Caki2 (cell line): ENCODE measurements at places on chromosomes 5 and 9. TPM values are rescaled to one million over a fixed set of nuclear protein-coding genes. Genes with fewer than 3 reads are reported as not detected.

DNA sequence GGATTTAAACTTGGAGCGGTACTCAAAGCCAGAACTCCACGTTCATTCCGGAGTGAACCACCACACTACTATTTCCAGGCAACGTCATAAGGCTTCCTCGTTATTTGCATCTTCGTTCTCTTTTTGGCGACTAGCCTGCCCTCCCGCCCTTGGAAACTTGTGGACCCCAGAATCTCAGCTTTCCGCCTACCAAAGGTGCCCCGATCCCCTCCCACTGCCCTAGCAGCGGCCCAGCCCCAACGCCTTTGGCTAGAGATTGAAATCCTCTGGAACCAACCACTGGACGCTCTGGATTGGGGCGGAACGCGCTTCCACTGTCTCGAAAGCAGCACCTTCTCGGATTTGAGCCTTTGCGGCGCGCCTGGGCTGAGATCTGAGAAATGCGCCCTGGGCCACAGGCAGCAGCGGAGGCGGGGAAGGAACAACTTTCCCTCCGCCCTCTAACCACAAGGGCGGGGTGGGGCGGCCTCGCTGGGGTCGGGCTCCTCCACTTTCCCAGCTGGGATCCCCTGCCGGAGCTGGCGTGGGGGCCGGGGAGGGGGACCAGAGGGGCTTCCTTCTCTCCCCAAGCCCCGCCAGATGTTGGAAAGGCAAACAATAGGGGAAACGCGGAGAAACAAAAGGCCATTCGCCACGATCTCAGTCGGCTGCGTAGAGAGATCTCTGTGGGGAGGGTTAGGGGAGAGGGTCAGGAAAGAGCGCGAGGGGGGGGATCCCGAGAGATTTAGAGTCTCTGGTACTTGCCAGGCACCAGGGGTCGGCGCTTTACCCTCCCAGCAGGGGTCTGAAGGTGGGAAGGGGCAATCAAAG, 1.3 kb downstream of the MOB3B start:
- DNase-seq, result no peak

DNA sequence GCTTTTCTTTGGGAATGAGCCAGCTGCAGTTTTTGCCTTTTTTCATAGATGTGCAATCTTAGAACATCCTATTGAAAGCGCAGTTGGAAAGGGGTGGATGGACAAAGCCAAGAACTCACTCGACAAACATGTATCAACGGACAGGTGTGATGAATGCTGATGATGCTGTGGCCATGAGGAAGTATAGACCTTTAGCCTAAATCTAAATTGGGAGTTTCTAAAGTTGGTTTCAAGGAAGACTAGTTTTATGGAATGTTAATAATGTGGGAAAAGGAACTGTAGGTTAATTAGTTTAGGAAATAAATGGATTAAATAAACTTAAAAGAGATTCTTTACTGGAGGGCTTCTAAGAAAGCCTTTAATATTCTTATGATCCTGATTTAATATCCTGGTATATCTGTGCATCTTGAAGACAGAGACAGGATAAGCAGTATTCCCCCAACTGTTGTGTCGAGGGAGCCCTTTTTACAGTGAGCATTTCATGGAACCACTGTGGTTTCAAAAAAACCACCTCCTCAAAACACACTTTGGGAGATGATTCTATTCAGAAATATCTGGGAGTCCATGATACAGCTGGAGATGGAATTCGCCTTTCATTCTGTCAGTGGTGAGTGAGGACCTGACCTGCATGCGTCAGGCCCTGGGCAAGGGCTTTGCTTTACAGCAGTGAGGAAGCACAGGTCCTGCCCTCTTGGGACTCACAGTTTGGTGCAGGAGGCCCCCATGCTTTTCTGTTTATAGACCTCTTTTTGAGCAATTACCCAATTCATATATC, 82.6 kb downstream of the AOPEP start:
- DNase-seq, result peak; percentile 25

Gene GHR
- total RNA-seq, result not detected in 2 replicates

Gene CCDC192
- total RNA-seq, result not detected in 2 replicates

Gene MED22
- total RNA-seq, result 25.3 and 62.5 TPM in 2 replicates

DNA sequence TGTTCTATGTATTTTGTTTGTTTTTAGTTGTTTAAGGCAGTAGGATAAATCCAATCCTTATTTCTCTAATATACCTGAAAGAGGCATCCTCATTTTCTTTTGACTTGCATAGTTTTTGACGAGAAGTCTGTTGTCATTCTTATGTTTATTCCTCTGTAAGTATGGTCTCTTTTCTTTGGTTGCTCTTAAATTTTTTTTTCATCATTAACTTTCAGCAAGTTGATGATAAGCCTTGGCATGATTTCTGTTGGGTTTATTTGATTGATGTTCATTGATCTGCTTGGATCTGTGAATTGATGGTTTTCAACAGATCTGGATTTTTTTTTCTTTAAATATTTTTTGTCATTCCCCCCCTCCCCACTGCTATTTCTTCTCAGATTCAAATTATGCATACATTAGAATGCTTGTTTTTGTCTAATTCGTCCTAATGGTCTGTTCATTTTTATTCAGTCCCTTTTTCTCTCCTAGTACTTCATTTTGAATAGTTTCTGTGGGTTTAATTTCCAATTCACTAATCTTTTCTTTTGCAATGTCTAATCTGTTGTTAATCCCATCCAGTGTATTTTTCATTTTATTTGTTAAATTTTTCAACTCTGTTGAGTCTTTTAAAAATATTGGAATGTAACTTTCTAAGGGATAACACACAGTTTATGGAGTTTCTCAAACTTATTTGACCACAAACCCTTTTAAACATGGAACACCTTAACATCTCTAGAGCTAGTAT, 495.9 kb downstream of the CSNK1G3 start:
- DNase-seq, result peak; percentile 13

DNA sequence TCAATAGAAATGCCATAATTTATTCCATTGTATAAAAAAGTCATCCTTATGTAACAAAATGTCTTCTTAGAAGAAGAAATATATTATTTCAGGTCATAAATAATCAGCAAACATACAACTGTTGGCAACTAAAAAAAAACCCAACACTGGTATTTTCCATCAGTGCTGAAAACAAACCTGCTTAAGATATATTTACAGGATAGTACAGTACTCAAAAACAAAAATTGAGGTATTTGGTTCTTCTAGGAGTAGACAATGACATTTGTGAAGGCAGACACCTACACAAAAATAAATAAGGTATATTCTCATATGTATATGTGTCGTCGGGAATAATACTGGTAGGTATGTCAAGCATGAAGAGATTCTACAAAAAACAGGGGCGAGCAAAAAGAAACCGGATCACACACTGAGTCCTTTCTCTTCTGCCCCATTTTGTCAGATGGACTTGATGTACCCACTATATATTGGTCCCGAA, 2.9 kb downstream of the DUSP1 start:
- no peak for DNase-seq

Gene SPOCK1
- 22.4 and 25.6 TPM in 2 replicates for total RNA-seq

GRCh38 chr9:94772144-94772543, 45.6 kb downstream of the AOPEP start:
- DNase-seq, result no peak

Gene TCF7
- total RNA-seq, result 1.1 and 2.5 TPM in 2 replicates

Gene OTP
- total RNA-seq, result not detected in 2 replicates

GRCh38 chr9:2700398-2700797, 16.9 kb upstream of the KCNV2 start:
- DNase-seq, result no peak

Gene PCDHAC2
- 2.8 and 4.6 TPM in 2 replicates for total RNA-seq

DNA sequence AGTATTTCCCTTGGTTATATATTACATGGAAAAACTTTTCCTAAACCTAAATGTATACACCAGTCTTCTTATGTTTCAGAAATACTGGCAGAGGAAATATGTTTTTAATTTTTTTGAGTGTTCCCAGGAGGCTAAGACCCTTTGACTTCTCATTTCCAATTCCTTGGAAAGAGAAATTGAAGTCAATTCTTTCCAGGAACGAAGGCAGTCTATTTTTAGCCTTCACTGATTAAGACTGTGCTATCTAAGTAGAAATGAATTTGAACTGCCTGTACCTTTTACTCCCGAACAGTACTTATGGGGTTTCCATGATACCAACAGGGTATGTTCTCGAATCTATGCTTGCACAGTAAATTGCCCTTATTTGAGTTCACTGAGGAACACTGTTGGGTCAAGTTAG, 340.3 kb upstream of the CD180 start:
- DNase-seq, result no peak

- no peak for DNase-seq
Measured at GRCh38 chr5:146753641-146754040, 124.9 kb downstream of the PPP2R2B start.

DNA sequence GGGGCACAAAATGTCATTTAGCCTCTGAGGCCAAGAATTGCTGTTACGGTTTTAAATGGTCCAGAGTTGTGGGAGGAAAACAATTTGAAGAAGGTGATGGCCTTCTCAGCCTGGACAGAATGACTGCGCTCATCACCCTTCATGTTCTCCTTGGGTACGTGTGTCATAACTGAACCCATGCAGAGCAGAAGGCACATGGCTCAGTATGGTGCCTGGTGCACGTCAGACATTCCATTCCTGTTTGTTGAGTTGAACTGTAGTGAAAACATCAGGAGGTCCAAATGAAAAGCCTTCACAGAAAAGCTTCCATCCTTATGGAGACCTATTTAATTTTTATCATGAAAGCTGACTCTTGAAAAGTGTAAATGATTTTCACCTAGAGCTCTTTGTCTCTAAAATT, 133.2 kb downstream of the CFAP90 start:
- no peak for DNase-seq

Gene UNC5A
- total RNA-seq, result 4.1 and 6.8 TPM in 2 replicates

DNA sequence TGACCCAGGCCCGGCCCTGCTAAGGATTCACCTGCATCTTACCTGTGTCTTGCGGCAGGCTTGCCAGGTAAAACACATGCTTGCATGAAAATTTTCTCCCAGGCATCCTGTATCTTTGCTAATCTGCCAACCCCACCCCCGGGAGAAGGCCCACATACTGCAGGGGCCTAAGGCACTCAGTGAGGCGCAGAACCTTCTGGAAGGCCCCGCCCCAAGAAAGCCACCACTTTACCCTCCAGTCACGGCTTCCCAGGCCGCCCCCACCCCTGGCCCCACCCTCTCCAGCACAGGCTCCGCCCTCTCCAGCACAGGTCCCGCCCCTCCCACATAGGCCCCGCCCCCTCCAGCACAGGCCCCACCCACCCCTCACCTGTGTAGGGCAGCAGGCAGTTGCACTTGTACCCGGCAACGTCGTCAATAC, 29.8 kb upstream of the SEC16A start:
- DNase-seq, result no peak

DNA sequence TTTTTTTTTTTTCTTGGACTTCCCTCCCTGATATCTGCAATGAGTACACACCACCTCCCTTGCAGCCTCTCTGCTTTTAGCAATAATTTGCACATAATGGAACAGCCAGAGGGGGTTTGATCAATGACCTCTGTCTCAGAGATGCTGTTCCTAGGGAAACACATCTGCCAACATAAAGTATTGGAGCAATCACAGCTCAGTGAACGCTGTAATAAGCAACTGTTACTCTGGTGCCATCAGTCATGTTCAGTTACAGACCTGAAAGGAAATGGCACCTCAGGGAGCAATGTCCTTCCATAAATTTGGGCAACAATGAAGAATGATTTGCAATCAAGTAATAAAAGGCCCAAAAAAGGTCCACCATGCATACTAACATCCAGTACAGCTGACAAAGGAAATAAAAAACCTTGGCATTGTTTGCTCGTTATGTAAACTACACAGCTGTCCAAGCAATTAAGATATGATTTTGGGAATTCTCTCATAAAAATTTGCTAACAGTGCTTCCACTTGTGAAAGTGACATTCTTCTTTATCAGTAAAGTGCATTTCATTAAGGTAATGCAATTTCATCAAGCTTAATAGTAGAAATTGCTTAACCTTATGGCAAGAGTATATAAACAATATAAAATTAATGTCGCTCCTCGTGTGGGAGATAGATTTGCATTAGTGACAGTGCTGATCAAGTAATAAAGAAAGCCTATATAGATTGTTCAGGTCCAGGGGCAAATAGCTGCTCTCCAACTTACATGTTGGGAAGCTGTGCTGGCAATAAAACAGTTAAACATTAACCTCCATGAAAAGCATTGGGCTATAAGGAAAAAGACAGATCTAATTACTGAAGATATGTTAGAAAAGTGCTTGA, 167.8 kb downstream of the RASEF start:
- DNase-seq, result no peak

DNA sequence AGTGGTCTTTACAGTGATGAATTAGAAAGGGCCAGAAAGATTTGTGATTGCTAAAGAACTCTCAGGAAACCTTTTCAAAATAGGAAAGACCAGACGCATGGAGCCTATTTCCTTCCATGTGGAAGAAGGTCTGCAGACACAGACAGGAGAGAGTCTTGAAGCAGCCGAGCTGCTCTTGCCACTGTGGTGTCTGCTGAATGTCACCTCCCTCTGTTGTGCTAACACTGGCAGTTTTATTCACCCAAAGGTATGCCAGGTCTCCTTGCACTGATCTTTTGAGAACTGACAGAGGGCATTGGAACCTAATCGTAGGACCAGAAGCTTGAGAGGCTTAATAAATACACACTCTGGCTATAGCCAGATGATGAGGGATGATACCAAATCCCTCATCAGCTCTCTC, 108.7 kb downstream of the SREK1 start:
- no peak for DNase-seq

DNA sequence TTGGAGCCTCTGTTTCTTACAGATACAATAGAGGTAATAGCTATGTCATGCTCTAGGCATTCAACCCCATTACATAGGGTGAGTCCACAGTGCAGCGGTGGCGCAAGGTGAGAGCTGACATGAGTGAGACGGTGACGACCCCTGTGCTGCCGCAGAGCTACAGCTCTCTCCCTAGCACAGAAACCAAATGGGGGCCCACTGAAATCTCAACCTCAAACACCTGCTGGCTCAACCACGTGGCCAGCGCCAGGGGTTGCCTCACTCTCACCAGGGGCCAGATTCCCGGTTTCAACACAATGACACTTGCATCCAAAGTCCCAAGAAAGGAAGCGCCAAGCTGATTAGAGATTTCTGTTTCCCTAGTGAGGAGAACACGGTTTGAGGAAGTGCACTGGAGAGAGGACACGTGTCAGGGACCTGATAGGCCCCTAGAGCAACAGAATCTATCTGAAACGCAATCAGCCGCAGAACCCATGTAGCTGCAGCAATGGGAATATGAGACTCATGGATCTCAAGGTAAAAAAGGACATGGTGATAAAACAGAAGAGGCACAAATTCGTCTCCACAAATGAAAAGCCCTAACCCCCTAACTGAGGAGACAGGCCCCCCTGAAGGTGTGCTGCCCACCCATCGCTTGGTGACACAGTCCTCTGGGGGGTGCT, 114.3 kb downstream of the CRB2 start:
- no peak for DNase-seq

DNA sequence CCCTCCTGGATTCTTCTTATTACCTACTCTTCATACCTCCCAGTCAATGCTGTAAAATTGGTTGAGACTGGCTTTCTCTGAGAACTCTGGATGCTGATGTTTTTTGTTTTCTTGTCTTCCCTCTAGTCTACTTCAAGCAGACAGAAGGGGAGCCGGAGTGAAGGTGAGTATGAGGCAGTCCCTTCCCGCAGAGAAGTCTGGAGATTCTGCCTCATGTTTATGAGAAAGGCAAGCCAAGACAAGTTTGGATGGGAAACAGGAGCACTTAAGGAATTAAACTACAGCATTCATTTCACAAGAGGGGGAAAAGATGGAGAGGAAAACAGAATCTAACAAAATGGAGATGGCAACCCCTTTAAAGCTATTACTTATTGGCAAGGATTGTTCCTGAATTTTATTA, 246.1 kb downstream of the TRIM32 start:
- no peak for DNase-seq

GRCh38 chr9:20753761-20754160, 69.7 kb downstream of the FOCAD start:
- no peak for DNase-seq

GRCh38 chr5:124736805-124737188, 9.6 kb downstream of the ZNF608 start:
- DNase-seq, result no peak

Gene CARTPT
- total RNA-seq, result not detected in 2 replicates
